ENCODE measurements at places on chromosomes 11 and 22. TPM values are rescaled to one million over a fixed set of nuclear protein-coding genes. Genes with fewer than 3 reads are reported as not detected.
A peak's percentile ranks its signal among the peaks of the same experiment; 100 is the strongest.

DNA sequence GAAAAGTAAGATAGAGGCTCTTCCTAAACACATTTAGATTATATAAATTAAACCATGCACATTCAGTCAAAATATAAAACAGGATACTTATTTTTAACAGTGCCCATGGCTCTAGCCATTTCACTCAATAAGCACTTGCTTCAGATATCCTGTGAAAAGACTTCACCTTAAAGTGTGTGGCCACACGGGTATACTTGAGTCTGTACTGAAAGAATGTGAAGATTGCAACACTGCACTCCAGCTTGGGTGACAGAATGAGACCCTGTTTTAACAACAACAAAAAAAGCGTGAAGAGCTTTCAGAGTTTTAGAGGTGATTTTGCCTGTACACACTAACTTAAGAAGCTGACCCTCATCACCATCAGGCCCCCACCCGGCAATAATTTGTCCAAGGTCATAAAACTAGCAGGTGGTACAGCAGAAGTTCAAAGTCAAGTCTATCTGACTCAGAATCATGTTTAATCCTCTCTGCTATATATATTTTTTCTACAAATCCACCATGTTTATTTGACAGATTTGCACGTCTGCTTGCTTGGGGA, 203.5 kb upstream of the GUCY1A2 start:
- no peak for DNase-seq

- peak; percentile 81 for DNase-seq
Measured at GRCh38 chr22:38751422-38752346, 4.1 kb downstream of the SUN2 start.

GRCh38 chr11:37973941-37974340, 1375.9 kb upstream of the RAG2 start:
- DNase-seq: no peak

DNA sequence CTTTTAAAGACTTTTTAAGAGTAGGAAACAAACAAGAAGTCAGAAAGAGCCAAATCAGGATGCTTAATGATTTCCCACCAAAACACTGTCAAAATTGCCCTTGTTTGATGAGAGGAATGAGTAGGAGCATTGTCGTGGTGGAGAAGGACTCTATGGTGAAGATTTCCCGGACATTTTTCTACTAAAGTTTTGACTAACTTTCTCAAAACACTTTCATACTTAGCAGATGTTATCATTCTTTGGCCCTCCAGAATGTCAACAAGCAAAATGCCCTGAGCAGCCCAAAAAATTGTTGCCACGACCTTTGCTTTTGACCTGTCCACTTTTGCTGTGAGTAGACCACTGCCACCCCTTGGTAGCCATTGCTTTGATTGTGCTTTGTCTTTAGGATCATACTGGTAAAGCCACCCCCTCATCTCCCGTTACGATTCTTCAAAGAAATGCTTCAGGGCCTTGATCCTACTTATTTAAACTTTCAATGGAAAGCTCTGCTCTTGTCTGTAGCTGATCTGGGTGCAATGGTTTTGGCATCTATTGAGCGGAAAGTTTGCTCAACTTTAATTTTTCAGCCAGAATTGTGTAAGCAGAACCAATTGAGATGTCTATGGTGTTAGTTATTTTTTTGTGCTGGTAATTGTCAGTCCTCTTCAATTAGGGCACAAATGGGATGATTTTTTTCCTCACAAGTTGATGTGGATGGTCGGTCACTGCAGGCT, 67.2 kb downstream of the ADM start:
- DNase-seq: no peak

GRCh38 chr11:118618115-118618990, 10.9 kb downstream of the PHLDB1 start:
- no peak for DNase-seq

GRCh38 chr11:22795914-22796313, 33.7 kb downstream of the SVIP start:
- DNase-seq: no peak

- no peak for DNase-seq
Measured at GRCh38 chr11:58867556-58867955, 23.1 kb upstream of the GLYATL2 start.

- DNase-seq: no peak
Measured at GRCh38 chr11:19868871-19869270, 156.2 kb downstream of the NAV2 start.

DNA sequence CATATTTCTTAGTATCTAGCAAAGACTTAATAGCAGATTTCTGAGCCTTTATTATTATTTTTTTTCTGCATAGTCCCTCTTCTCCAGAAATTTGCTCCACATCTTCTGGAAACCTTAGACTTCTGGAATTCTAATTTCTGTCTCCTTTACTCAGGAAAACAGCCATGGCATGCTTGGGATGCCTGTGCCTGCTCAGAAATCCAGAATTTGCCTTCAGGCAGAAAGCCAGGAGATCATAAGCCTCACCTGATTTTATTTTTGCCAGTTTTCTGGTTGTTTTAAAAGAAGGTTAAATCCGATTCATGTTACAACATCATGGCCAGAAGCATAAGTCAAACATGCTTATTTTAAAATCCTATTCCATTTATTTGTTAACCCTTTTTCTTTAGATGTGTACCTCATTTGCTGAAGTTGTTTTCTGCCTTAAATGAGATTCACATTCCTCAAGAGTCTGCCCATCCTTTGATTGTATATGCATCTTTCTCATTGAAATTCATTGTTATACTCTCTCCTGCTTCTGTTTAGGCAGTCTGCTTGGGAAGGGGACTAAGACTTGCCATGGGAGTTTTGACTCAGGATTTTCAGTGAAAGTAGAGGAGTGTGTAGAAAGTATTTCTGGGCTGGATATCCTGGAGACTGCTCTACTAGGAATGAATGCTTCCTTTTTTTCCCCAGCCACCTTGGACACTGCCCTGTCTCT, 37.1 kb downstream of the SIK2 start:
- no peak for DNase-seq

DNA sequence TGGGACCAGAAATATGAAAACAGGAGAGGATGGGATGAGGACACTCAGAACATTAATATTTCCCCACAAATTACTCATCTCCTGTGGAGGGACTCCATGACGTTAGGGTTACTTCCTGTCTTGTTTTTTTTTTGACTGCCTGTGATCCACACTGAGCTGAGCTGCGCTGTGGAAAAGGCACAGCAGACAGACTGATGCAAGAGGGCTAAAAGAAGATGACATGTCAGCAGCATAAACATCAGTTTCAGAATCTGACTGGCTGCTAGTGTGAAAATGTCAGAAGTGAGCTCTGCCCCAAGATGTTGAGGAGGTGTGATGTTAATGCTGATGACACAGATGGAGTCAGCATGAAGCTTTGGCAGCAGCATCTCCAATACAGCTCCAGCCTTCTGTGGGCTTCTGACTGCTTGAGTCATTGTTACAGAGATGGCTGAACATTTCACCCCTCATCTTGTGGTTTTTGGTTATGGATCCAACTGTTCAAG, 286.8 kb downstream of the BLID start:
- DNase-seq: peak; percentile 25

- DNase-seq: no peak
Measured at GRCh38 chr11:119483341-119483880, 60.4 kb upstream of the THY1 start.

Gene SAC3D1
- total RNA-seq: 10.5 TPM

Gene OR51I1
- not detected for total RNA-seq

Gene HORMAD2
- total RNA-seq: not detected

Gene DAGLA
- total RNA-seq: 0.14 TPM
